ENCODE measurements at places on chromosomes 3 and 15.

DNA sequence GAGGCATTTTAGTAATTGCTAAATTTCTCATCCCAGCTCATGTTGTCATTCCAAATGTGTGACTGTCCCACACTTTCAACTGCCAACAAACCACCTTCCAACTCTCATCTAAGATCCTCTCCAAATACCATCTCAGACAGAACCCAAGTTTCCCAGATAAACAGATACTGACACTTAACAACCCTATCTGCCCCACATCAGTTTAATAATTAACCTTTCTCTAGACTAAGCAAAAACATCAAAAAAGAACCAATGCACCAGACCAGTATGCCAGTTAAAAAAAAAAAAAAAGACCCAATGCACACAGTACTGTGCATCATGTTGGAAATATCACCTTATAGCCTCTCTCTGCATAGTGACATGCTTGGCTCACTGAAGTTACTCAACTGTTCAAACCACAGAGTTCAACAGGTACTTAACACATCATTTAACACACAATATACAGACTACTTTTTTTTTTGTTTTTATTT is 5.5 kb downstream of the SFMBT1 start:
- DNase-seq: no peak

GRCh38 chr3:103218146-103218545 is 783.3 kb downstream of the ZPLD1 start:
- no peak for DNase-seq

DNA sequence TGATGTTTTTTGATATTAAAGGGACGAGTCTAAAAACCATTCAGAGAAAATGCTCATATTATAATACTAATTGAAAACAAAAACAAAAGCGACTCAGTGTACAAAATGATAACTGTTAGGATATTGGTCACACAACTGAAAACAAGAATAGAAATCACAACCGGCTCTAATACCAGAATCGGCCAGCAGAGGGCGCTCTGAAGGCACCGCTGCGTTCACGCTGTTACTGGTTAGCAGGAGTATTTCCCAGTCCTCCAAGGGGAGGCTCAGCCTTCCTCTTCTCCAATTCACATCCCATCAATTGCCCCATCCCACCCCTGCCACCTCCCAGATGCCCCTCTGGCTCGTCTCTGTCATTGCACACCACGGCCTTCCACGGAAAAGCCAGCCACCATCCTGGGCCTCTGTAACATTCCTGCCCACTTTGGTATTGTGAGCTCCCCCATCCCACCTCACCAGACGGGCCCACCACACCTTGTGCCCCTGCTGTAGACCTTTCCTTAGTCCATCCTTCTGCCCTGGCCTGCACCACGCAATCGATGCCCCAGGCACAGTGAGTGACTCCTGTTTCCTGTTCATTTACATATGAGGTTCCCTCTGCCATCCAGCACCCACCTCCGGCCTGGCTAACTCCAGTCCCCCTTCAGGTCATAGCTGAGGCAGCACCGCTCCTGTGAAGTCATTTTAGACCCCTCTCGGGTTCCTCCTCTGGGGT is 8.5 kb downstream of the FAM107A start:
- peak; percentile 51 for DNase-seq

DNA sequence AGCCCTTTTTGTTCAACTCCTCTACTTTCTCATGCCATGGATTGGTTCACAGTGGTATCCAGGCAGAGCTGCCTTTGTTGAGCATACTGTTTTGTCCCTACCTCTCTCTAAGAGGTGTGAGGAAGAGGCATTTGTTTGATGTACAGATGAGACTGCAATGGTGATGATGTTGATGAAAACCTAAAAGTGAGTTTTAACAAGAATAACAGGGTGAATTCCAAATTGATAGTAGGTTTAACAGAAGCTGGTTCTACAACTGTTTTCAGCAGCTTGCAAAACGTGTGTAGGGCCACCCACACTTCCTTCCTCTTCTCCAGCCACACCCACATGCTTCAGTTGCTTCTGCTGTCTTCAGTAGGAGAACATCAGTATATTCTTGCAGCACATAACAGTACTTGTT is 10.2 kb downstream of the SNRK start:
- no peak for DNase-seq

DNA sequence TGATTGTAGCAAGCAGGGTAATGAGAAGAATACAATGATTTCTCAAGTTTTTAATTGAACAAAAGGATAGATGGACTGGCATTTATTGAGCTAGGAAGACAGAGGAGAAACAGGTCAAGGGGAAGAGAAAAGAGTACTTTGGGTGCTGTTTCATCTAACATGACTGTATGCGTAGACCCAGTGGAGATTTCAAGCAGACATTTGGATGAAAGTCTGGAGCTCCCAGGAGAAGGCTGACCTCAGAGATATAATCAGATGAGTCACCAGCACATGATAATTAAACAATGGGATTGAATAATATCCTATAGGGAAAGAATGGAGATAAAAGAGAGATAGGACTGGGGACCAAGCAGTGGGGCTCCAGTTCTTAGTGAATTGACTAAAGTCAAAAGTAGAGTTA is 194.9 kb downstream of the ARRDC4 start:
- DNase-seq: no peak

DNA sequence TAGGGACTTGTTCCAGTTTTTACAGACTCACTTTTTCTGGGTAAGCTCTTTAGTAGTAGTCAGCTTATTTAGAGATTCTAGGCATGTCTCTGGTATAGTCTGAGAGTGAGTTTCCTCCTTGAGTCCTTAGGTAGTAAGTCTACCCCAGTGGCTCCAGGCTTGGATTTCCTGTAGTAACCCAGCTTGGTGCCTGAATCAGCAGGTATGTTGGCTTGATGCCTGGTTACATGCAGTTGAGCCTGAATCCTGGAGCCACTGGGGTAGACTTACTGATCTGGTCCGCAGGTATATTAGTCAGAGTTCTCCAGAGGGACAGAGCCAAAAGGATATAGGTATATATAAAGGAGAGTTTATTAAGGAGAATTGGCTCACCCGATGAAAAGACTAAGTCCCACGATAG is 85.8 kb upstream of the RBMS3 start:
- no peak for DNase-seq

DNA sequence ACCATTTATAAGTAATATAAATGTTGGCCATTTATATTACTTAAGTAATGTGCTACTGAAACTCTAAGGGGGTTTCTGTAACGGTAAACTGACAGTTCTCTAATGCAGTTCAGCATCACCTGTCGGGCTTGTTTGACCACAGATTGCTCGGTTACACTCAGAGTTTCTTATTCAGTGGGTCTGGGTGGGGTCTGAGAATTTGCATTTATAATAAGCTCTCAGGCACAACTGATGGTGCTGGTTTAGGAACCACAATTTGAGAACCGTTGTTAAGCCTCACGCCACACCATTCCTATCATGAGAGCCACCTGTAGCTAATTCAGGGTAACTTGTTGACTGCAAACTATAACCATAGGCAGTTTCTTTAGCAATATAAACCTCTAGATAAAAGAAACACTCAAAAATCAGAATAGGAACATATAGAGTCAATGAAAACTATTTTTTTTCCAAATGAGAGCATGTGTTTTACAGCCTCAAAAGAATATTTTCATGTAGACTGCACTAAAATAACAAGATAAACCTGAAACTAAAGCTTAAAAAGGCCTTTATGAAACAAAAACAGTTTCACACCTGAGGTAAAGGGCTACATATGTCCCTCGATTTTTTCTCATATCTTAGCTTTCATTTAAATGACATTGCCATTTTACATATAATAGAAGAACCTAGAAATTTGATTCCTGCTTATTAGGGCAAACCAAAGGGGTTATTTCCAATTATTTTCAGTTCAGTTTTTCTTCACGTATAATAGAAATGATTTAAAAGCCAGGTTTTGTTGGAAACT is 604.8 kb downstream of the UNC13C start:
- no peak for DNase-seq

- DNase-seq: no peak
These were observed 497.7 kb upstream of the THBS1 start for GRCh38 chr15:39083213-39083612.

GRCh38 chr3:160486459-160486869 is 36.9 kb upstream of the TRIM59 start:
- peak; percentile 45 for DNase-seq

GRCh38 chr3:77421916-77422315 is 382.0 kb downstream of the ROBO2 start:
- DNase-seq: no peak

GRCh38 chr3:113186566-113186965 is 24.8 kb upstream of the BOC start:
- no peak for DNase-seq

GRCh38 chr3:150345021-150345538 is 63.0 kb upstream of the TSC22D2 start:
- DNase-seq: no peak

DNA sequence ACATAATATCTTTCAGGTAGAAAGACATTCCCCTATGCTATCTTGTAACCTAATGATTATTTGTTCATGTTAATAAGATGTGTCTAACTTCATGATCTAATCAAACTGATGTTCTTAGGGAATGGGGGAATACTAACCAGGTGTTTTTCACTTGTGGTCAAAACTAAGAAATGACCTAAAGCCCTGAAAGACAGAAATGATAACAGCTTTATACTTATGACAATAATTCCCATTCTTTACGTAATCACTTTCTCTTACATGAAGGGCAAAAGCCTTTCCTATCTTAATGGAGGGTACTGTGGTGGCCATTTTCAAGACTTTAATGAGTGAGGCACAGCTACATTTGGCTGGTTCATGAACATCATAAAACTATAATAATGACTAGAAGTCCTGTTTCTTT is 33.9 kb upstream of the MEIS2 start:
- DNase-seq: no peak

- DNase-seq: no peak
These were observed 34.9 kb downstream of the LRRC3B start for GRCh38 chr3:26657348-26657976.

- no peak for DNase-seq
These were observed 19.3 kb downstream of the PDIA5 start for GRCh38 chr3:123085932-123086627.

DNA sequence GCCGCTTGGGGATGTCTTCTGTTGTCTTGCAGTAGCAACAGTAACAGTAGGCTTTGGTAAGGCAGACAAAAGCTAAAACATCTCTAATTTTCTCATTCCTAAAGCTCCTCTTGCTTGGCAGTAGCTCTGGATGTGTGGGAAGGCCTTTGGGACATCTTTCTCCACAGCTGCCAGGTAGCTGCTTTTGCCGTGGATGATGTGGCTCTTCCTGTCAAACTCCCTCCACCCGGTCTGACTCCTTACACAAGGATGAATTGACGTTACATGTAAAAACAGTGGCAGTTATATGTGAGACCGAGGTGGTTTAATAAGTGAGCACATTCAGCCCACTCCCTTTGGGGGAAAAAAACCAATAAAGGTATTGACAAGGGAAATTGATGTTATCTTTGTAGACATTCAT is 309.1 kb downstream of the TUSC7 start:
- no peak for DNase-seq

DNA sequence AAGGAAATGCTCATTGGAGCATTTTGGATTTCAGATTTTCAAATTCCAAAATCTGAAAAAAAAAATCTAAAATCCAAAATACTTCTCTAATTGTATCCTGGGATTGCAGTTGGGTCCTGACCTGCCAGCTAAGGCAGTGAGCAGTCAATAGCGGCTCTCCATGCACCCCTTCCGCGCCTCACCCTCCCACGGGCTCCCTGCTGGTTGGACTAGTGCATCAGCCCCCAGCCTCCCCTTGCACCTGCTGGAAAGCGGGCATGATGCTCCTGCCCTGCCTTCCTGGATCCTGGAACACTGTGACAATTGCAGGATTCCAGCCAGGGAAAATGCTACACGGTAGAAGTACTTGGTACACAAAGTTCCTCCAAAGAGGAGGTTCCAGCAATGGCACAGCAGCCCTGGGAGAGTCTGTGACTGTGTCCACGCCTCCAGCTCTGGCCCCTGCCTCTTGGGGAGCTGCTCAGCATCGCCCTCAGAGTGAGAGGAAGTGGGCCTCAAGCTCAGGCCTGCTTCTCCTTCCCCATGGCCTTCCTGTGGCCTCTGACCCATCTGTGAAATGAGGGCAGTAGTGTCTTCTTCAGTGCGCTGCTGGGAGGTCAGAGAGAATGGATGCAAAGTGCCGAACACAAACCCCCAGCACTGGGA is 39.5 kb upstream of the CHRNB4 start:
- DNase-seq: no peak

DNA sequence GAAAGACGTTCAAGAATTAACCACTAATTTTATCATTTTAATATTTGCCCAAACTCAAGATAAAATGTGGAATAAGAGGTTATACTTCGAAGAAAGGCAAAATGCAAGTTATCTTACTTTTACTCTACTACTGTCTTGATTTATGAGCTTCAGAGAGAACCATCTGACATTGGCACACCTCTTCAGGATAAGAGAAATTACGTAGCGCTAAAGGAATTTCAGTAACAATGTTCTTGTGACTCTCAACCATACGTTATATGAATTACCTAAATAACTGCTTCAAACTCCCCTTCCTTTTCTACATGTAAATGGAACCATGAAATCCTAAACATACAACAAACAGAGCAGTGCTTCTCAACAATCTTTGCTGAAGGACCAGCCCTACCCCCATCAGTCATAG is 96.8 kb downstream of the ZNF385D start:
- no peak for DNase-seq

DNA sequence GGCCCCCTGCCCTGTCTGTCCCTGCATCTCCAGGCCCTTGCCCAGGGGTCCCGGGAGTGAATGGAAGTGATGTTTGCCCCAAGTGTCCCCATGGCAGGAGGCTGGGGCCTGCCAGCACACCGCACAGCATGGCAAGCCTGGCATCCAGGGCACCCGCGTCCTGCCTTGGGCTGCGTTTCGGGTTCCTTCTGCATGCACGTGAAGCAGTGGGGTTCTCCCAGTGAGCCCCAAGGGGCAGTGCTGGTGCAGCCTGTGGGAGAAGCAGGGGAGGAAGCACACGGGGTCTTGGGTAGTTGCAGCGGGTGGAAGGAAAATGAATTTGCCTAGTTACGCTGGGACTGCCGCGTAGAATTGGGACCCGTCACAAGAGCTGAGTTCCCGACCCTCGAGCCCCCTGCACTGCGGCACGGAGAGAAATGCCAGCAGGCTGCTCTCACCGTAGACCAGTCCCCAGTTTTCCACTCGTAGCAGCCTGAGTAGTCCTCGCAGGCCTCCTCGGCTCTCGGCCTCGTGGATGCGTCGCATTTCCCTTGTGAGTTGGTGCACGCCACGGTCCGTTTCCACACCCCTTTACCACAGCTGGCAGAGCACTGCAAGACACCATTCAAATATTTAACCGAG is 259.5 kb upstream of the LYSMD4 start:
- no peak for DNase-seq

DNA sequence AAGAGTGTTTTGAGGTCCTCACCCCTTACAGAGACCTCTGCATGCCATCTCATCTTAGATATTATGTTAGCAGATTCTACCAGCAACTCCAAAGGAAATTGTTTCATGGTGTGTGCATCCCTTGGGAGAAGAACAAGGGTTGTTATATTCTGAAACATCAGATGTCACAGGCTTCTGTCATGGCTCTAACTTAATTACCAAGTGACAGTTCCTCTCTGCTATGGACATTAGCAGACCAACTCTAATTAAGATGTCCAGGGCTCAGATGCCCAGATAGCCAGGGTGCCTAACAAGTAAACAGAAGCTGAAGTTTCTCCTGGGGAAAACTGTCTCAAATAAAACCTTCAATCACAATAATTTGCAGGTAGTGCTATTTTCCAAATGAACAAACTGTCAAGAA is 153.1 kb upstream of the BFSP2 start:
- DNase-seq: no peak

GRCh38 chr15:52780172-52780980 is 9.8 kb downstream of the ONECUT1 start:
- peak; percentile 26 for DNase-seq
